ENCODE measurements at places on chromosomes 3 and 15. TPM values are rescaled to one million over a fixed set of nuclear protein-coding genes. Genes with fewer than 3 reads are reported as not detected.

GOLGA6L10 gene
- total RNA-seq: 0.18 TPM

AADACL2 gene
- total RNA-seq: not detected

TGM4 gene
- not detected for total RNA-seq

GHSR gene
- not detected for total RNA-seq

ADAMTSL3 gene
- 0.05 TPM for total RNA-seq

ADGRG7 gene
- not detected for total RNA-seq

STAC gene
- total RNA-seq: 2.2 TPM

ARGFX gene
- not detected for total RNA-seq

ZBED2 gene
- not detected for total RNA-seq

EOMES gene
- 2.8 TPM for total RNA-seq

ITIH4 gene
- 0.21 TPM for total RNA-seq

ZNF148 gene
- 30.7 TPM for total RNA-seq

WNT5A gene
- 1.3 TPM for total RNA-seq

SLC9C1 gene
- total RNA-seq: 0.64 TPM

NEDD4 gene
- total RNA-seq: 17.7 TPM

TEX55 gene
- not detected for total RNA-seq

IL17RE gene
- total RNA-seq: 0.29 TPM

DNA sequence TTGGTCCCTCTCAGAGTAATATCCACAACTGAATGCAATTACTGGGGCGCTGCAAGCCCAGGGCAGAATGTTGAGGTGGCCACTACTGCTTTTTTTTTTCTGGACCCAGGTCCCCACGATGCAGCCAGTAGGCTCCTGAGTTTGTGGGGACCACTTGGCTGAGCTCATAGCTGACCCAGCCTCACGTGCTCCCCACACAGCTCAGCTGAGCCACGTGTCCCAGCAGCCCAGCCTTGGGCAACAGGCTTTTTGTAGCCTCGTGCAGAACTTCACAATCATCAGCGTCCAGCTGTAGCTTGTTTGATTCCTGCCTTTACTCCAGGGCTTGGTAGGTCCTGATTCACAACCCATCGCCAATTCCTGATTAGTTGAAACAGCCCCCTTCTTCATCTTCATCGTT is 117.3 kb downstream of the ETFA start:
- no peak for DNase-seq

DNA sequence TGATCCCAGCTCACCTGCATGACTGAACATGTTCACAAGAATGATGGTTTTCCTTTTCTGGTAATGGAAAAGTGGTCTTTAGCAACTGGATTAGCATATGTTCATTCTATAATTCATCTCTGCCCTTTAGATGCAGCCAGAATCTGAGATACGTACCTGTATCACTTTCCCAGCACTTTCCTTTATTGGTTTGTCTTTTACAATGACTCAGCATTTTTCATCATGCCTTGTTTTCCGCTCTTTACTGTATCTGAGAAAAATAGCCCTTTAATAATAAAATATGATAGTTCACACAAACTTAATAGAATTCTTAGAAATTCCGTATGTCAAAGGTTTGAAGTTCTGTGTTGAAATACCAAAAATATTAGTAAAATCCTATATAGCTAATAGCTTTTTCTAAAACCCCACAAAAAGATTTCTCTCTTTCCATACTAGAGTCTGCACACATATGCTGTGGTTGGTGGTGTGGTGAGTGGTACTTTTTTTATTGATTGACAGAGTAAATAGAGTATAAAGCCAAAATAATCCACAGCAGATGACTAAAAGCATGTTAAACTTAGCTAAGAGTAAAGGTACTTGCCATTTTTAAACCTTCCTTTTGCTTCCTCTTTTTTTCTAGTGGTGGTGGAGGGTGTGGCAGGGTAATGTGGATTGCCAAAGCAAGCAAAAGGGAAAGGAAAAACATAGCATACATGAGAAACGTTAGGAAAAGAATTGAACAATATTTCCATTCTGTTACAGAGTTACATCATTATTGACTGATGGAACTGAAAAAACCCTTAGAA is 328.9 kb upstream of the RBMS3 start:
- DNase-seq: no peak

GRCh38 chr3:117786349-117786748 is 1076.8 kb downstream of the TUSC7 start:
- no peak for DNase-seq

DNA sequence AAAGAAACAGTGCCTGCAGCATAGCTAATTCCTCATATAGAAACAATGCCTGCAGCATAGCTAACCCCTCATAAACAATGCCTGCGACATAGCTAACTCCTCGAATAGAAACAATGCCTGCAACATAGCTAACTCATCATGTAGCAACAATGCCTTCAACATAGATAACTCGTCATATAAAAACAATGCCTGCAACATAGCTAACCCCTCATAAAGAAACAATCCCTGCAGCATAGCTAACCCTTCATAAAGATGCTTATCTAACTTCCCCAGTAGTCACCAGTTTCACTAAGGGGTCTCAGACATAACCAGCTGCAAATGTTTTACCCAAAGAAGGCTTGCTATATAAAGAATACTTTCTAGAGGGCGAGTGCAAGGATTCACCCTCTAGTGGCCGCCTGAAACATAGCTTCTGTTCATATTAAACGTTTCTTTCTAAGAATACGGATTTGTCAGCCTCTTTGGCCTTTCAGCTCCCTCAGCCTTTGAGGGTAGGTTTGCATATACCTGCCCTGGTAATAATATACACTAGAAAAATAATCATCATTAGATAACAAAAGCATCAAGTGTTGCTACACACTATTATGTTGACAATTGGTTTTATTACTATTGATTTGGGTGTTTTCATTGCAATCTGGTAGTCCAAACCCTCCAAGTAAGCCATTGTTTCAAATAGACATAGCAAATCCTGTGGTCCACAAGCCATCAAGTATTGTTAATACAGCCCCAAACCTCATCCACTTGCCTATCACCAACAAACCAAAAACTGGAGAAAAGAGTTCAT is 44.4 kb upstream of the FAN1 start:
- DNase-seq: peak; percentile 58

- no peak for DNase-seq
Measured at GRCh38 chr3:12509466-12509865, 25.2 kb downstream of the TSEN2 start.

GRCh38 chr3:112233083-112233482 is 60.9 kb downstream of the SLC9C1 start:
- DNase-seq: no peak

- peak; percentile 57 for DNase-seq
Measured at GRCh38 chr15:90286678-90287077, 21.2 kb downstream of the NGRN start.

GRCh38 chr3:161691677-161692076 is 195.1 kb downstream of the OTOL1 start:
- DNase-seq: no peak

GRCh38 chr15:48915861-48916260 is 37.9 kb downstream of the EID1 start:
- DNase-seq: no peak

- peak; percentile 28 for DNase-seq
Measured at GRCh38 chr3:47266709-47267489, 15.7 kb downstream of the KIF9 start.

- no peak for DNase-seq
Measured at GRCh38 chr3:69763458-69763857, 24.2 kb downstream of the MITF start.

- DNase-seq: no peak
Measured at GRCh38 chr3:60036803-60037202, 987.0 kb upstream of the CFAP20DC start.

GRCh38 chr15:69434238-69434637 is 18.4 kb upstream of the RPLP1 start:
- DNase-seq: no peak

DNA sequence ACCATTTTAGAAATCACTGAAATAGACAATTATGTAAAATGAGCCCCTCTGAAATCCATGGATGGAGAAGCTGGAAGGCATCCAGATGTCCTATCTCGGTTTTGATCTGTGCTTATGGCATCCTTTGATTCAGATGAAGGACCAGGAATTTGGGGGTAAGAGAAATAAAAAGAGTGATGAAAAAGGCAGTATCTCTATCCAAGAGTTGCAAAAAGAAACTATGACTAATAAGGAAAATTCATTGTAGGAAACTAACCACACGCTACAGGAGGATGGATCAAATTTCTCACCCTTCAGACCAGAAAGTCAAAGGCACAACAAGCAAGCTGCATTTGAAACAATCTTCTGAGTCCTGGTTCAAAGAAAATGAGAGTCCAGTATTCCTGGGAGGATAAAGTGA is 34.8 kb downstream of the SRGAP3 start:
- DNase-seq: no peak

GRCh38 chr3:51605938-51606337 is 65.1 kb upstream of the TEX264 start:
- DNase-seq: no peak

- peak; percentile 10 for DNase-seq
Measured at GRCh38 chr3:5055357-5056110, 66.6 kb upstream of the ARL8B start.

- DNase-seq: no peak
Measured at GRCh38 chr15:25776071-25776746, 86.9 kb downstream of the ATP10A start.

GRCh38 chr3:82293435-82293834 is 532.0 kb upstream of the GBE1 start:
- no peak for DNase-seq

DNA sequence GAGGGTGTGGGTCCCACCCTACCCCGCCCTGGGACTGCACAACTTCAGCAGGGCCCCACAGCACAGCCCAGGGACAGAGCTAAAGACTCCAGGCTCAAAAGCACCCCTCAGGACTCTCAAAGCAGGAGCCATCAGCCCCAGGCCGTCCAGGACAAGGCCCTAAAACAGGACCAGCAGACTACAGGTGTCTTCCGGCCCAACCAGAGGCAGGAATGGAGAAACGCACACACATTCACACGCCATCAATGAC is 26.1 kb downstream of the ATRIP start:
- DNase-seq: no peak

- DNase-seq: no peak
Measured at GRCh38 chr3:22373182-22373581, 622.2 kb upstream of the ZNF385D start.

DNA sequence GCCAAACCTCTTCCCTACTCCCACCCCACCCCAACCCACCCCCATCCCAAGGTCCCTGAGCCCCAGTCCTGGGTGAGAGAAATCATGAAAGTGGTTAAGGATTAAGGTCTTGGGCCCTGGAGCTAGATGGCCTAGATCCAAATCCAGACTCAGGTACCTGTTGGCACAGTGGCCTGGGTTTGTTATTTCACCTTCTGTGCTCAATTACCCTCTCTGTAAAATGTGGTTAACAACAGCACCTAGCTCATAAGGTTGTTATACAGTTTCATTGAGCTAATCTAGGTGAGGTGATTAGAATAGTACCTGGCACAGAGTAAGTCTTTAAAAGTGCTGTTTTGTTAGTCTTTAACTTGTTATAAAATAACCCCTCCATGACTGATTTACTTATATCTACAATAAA is 6.4 kb upstream of the SNUPN start:
- DNase-seq: no peak

- no peak for DNase-seq
Measured at GRCh38 chr3:130709671-130710070, 37.0 kb downstream of the PIK3R4 start.

Measured in SK-MEL-5 (cell line).